Glutamatergic neuron (in vitro differentiated cells): ENCODE measurements at places on chromosomes 5 and 9.
A peak's percentile ranks its signal among the peaks of the same experiment; 100 is the strongest.

DNA sequence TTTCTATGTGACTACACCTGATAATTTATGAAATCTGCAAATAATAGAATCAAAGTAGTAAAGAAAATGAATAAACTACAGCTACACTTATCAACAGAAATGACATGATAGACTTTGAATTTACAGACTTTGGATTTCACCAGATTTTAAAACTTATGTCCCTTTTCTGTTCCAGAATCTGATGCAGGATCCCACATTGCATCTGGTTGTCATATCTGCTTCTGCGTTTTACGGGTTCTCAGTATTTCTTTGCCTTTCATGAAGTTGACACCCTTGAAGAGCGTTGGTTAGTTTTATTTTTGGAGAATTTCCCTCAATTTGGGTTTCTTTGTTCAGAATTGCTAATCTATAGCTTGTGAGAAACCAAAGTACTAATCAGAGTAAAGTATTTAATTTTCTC is 174.9 kb upstream of the ADCY2 start:
- no peak for DNase-seq

- DNase-seq = no peak
Observed at GRCh38 chr9:124054582-124055227, 43.1 kb downstream of the LHX2 start.

DNA sequence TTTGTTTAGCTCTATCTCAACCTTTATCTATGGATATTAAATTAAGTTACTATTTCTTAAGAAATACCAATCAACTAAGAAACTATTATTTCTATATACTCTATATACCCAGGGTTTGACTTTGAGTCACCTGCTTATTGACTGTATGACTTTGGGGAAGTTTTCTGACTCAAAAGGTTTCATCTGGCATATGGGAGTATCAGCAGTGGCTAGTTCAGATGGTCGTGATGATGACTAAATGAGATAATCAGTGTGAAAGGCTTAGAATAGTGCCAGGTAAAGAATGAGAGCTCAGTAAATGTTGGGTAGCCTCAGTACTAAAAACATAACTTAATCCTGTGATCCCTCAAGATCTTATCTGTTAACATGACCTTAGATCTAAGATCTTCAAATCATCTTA is 179.7 kb upstream of the ISL1 start:
- DNase-seq = no peak

DNA sequence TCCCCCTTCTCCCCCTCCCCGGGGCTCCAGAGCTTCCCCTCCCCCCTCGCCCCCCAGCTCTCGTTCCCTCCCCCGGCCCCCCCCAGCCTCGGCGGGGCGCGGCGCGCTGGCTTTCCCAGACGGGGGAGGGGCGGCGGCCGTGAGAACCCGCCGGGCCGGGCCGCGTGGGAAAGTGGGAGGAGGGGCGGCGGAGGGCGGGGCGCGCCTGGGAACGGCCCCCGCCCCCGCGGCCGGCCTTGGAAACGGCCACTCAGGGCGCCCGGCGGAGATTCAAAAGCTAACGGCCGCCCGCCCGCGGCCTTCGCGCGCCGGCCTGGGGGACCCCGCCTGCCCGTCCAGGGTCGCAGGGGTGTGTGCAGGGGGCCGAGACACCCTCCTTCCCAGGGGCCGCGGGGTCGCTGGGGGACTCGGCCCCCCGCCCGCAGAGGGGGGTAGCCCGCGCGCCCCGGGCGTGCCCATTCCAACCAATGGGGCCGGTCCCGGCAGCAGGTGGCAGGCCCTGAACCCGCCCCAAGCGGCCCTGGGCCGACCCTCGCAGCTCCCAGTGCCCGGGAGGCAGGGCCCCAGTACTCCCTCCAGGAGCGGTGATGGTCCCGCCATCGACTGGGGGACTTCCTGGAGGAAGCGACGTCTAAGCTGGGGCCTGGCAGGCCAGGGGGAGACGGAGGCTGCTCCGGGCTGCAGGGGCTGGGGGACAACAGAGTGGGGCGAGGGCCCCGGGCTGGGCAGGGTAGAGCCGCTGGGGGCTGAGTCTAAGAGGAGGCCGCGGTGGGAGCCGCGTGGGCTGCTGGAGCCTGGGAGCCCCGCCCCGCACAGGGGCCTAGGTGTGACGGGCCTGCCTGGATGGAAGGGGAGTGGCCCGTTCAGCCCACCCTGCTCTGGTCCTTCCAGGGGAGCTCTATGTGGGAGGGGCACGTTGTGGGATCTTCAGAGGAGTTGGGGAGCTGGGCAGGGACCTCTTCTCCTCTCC is 14.2 kb upstream of the NRARP start:
- DNase-seq = peak; percentile 73

DNA sequence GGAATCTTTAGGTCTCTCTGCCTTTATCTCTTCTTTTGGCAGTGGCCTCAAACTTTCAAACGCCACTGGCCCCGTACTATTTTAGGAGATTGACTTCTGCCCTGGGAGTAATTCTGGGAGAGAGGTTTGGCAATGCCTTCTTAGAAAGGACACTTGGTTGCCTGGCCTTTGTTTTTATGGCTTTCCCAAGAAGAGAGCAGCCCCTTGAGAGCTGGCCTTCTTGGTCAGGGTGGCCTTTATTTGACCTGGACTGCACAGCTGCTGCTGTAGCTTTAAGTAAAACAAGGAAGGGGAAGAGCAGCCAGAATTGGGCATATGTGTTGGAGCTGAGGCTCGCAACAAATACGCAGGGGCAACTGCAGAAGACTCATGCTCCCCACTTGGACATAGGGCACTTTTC is 60.8 kb downstream of the PTPN3 start:
- DNase-seq = no peak

DNA sequence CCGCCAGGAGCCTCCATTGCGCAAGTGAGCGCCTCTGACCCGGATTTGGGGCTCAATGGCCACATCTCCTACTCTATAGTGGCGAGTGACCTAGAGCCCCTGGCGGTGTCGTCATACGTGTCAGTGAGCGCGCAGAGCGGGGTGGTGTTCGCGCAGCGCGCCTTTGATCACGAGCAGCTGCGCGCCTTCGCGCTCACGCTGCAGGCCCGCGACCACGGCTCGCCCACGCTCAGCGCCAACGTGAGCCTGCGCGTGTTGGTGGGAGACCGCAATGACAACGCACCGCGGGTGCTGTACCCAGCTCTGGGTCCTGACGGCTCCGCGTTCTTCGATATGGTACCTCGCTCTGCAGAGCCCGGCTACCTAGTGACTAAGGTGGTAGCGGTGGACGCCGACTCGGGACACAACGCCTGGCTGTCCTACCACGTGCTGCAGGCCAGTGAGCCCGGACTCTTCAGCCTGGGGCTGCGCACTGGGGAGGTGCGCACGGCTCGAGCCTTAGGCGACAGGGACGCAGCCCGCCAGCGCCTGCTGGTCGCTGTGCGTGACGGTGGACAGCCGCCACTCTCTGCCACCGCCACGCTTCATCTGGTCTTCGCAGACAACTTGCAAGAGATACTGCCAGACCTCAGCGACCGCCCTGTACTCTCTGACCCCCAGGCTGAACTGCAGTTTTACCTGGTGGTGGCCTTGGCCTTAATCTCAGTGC is 1.9 kb downstream of the PCDHGB6 start:
- no peak for DNase-seq

DNA sequence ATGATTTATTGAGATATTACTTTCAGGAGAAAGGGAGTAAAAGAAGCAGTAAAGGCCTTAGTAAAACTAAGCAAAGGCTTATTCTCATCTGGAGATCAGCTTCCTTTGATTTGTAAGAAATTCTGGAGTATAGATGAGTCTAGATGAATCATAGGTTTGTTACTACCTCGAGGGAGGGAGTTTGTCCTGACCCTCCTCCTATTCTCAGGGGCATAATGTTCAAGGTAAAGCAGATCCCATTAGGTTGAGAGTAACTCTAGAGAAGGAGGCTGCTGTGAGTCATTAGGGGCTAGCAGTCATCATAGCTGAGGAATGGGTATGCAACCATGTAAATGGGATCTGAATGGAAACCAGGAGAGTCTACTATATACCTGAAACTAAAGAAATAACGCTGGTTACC is 155.5 kb upstream of the MOCS2 start:
- DNase-seq = no peak

- DNase-seq = no peak
Observed at GRCh38 chr5:22998774-22999173, 145.6 kb upstream of the CDH12 start.

- no peak for DNase-seq
Observed at GRCh38 chr5:146962801-146963355, 84.3 kb upstream of the PPP2R2B start.

DNA sequence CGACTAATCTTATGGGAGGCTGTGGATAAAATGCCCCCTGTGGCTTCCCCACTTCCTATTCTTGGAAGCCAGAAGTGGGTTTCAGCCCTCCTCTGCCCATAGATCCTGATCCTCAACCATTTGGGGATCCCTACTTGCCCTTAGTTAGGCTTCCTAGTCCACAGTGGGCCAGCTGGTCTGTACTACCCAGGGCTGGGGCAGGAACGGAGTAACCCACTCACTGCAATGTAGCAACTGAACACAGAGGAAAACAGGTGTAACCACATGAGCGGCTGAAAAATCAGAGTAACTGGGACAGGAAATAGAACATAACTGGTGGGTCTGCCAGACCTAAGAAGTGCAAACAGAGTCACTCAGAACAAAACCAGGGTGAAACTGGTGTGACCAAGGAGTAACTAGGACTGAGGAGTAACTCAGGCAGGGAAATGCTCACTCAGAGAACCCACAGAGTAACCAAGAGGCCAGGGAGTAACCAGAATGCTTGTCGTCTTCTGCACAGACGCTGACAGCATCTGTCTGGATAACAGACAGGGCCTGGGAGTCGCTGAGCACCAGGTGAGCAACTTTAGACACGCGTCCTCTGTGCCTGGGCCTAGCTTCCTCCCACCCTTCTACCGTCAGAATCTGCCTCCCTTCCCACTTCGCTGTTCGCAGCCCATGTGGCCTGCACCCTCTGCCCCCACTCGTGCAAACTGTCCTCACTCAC is 1.0 kb downstream of the AQP3 start:
- no peak for DNase-seq

DNA sequence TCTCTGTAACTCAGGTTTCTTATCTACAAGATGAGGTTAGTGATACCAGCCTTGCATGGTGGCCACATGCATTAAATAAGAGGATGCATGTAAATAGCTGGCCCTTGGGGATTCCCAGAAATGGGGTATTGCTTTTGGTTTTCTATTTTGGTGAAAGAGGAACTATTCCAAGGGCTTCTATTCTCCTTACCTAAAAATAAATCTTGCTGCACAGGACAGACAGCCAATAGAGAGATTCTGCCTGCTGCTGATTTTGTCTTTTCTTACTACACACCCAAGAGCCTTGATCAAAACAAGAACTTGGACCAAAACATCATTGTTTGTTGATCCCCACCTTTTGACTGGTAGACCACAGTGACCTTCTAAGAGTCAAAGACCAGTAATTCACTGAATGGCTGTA is 161.8 kb downstream of the PJA2 start:
- no peak for DNase-seq

DNA sequence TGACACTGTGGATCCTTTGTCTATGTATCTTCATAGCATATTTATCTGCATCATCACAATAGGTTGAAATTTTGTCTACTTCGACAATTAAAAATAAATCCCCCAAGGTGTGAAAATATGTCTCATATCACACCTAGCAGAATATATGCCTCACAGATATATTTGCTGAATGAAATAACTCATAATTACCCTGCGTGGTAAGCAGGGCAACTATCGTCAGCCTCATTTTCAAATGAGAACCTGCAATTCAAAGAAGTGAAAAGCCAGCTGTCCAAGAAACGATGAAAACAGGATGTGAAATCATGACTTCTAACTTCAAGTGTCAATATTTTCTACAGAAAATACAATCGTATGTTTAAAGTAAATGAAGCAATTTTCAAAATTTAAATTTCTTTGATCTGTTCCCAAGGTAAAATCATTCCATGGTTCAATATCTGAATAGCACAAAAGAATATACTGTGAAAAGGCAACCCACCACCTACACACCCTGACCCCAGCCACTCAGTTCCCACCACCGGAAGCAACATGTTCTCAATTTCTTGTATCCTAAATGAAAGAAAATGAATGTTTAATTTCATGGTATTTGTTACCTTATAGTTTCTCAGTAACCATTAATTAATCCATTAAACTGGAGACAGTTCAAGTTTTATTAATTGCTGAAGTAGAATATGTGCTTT is 57.1 kb downstream of the TBCA start:
- no peak for DNase-seq

DNA sequence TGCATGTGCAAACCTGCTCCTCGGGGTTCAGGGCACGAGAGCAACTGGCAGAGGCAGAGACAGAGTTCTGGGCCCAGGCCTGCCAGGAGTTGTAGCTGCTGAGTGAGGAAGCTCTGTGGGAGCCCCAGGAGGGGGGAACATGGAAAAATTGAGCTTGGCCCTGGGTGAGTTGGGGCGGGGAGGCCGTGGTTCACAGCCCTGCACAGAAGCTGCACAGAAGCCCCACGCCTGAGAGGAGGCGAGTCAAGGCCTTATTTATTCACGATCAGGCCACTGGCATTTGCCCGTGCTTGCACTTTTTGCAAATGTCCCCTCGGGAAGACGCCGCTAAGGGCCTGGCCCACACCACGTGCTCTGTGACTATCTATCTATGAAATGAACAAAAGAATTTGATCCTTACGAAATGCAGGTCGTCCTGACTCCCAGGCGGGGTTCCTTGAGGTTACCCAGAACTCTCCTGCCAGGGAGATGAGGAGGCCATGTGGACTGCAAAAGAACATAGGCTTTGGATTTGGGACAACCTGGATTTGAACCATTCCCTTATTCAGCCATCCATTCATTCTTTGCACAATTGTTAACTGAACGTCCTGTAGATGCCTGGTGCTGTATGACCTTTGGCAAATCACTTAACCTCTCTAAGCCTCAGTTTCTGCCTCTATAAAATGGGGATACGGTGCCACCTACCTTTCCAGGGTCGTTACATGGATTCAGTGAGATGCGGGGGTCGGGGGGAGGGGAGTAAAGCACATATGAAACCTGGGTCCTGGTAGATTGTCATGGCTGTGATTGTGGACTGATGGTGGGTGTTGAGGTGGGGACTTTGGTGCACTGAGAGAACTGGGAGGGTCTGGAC is 17.9 kb downstream of the COL27A1 start:
- DNase-seq = no peak
